T-cell (primary cell): ENCODE measurements at places on chromosomes 2 and 18. TPM values are rescaled to one million over a fixed set of nuclear protein-coding genes. Genes with fewer than 3 reads are reported as not detected.

DNA sequence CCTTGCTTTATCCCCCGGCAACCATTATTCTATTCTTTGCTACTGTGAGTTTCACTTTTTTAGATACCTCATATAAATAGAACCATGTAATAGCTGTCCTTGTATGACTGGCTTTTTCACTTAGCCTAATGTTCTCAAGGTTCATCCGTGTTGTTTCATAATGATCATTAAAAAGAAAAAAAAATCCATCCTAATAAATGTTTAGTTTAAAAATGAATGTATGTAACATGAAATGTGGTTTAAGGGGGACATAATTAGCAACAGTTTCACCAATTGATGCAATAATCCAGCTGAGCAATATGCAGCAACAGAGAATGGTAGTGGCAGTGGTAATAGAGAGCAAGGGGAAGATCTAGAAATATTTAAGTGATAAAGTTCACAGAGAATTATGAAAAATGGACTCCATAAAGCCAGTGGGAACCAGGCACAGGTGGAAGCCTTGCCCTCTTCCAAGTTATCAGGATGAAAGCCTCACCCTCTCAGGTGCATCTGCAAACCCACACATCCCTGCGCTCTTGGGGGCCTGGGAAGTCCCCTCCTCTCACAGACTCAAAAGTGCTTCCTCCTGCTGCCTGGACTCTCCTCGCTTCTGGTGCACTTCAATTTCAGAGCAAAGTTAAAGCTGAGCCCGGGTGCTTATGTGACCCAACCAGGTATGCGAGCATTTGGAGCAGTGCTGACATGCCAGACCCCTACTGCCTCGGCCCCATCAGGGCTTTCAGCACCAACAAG lies 1403.3 kb upstream of the SLC39A10 start:
- H3K4me1 ChIP-seq, result no peaks in the 10 kb centered on the region
- no peaks in the 10 kb centered on the region for H3K27me3 ChIP-seq
- no peak overlapping the region for H3K4me3 ChIP-seq

GRCh38 chr2:185456517-185456916 lies 282.1 kb upstream of the FSIP2 start:
- H3K36me3 ChIP-seq, result no peaks in the 10 kb centered on the region
- H3K4me1 ChIP-seq, result no peaks in the 10 kb centered on the region
- H3K4me3 ChIP-seq, result no peak overlapping the region
- H3K27ac ChIP-seq, result no peak overlapping the region
- H3K27me3 ChIP-seq, result no peaks in the 10 kb centered on the region
- no peak for DNase-seq

DNA sequence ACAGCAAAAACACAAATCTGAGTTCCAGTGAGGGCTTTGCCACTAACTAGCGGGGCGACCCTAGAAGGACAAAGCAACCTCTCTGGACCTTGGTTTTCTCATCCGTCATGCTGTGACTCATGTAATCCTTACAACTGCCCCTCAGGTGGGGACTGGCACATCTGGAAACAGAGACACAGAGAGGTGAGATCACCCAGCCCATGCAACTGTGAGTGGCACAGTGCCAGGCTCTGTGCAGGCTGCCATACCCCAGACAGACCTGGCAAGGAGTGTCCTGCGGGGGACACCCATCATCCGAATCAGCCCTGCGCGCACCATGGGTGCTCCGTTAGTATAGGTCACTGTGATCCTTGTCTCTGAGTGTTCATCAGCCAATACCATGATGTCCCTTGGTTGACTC lies 198.3 kb downstream of the SMAD7 start:
- no peak overlapping the region for H3K27ac ChIP-seq
- no peak for DNase-seq
- no peak overlapping the region for H3K4me3 ChIP-seq
- H3K4me1 ChIP-seq, result no peaks in the 10 kb centered on the region
- peaks cover 13% of the 10 kb centered on the region for H3K27me3 ChIP-seq

DNA sequence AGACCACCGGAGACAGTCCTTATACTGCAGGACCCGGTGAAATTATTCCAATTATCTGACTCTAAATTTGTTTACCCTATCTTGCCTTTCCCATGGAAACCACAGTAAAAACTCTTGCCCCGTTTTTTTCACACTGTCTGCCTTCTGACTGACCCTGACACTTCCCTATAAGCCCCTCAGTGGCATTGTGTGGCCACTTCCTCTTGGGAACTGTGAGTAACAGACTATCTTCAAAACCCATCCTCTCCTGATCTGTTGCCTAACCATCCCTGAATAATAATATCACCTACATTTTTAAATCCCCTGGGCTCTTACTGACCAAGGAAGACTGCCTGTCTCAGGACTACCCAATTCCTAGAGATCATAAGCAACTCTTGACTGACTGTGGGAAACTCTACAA lies 42.6 kb upstream of the RNF152 start:
- H3K27ac ChIP-seq, result no peak overlapping the region
- DNase-seq, result no peak
- H3K4me3 ChIP-seq, result no peak overlapping the region
- H3K4me1 ChIP-seq, result no peaks in the 10 kb centered on the region
- no peaks in the 10 kb centered on the region for H3K36me3 ChIP-seq
- no peaks in the 10 kb centered on the region for H3K27me3 ChIP-seq

DNA sequence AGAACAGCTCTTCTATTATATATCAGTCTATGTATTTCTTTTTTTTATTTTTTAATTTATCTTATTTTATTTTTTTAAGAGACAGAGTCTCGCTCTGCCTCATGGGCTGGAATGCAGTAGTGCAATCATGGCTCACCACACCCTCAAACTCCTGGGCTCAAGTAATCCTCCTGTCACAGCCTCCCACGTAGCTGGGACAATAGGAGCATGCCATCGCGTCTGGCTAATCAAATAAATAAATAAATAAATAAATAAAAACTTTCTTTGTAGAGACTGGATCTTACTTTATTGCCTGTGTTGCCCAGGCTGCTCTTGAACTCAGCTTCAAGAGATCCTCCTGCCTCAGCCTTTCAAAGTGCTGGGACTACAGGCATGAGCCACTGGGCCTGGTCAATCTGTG lies 117.0 kb downstream of the RBMS1 start:
- H3K36me3 ChIP-seq, result no peaks in the 10 kb centered on the region
- no peak for DNase-seq
- no peak overlapping the region for H3K27ac ChIP-seq
- no peaks in the 10 kb centered on the region for H3K27me3 ChIP-seq

DNA sequence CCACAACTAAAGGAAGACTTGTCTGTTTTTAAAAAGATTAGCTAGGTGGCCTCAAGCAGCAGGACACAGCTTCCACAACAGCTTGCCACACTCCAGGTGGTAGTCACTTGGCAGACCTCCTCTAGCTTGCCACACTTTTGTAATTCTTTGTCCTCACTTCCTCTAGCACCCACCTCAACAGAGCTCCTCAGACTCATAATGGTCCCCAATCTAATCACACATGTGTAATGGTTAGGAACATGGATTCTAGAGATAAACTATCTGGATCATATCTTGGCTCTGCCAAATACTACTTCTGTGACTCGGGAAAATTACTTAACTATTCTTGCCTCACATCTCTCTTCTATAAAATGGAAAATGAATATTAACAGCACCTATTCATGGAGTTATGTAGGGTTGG lies 3.5 kb downstream of the SNRNP200 start:
- no peak overlapping the region for H3K27ac ChIP-seq
- peaks cover 11% of the 10 kb centered on the region for H3K4me1 ChIP-seq
- H3K27me3 ChIP-seq, result no peaks in the 10 kb centered on the region
- peaks cover 74% of the 10 kb centered on the region for H3K36me3 ChIP-seq
- H3K4me3 ChIP-seq, result no peak overlapping the region

- H3K27ac ChIP-seq, result no peak overlapping the region
- H3K36me3 ChIP-seq, result peaks cover 12% of the 10 kb centered on the region
- no peaks in the 10 kb centered on the region for H3K27me3 ChIP-seq
- H3K4me3 ChIP-seq, result no peak overlapping the region
- DNase-seq, result no peak
- H3K4me1 ChIP-seq, result no peaks in the 10 kb centered on the region
Observed at GRCh38 chr2:39281391-39281790, 37.6 kb upstream of the CDKL4 start.

DNA sequence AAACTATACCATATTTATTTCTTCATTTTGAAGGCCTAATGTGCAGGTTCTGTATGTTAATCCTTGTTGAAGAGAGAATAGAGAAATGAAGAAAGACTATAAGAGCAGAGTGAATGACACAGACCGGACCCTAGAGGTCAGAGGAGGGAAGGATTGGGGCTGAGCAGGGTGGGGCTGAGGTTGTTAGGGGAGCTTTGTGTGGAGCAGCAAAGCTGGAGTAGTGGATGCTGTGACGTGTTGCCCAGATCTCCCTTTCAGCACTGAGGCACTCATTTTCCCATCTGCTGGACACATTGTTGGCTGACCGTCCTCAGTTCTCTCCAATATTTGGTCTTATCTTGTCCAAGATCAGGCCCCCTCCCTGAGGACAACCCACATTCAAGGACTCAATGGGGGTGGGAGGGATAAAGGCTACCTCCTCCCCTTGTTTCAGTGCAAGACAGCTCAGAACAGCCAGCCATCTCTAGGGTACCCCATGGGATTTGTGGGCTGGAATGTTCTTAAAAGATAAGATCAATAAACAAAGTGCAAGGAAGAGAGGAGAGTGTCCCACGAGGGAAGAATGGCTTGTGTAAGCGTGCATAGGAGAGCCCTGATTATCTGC lies 143.6 kb downstream of the TDRD15 start:
- no peaks in the 10 kb centered on the region for H3K27me3 ChIP-seq
- no peak overlapping the region for H3K4me3 ChIP-seq
- DNase-seq, result no peak
- no peaks in the 10 kb centered on the region for H3K4me1 ChIP-seq

DNA sequence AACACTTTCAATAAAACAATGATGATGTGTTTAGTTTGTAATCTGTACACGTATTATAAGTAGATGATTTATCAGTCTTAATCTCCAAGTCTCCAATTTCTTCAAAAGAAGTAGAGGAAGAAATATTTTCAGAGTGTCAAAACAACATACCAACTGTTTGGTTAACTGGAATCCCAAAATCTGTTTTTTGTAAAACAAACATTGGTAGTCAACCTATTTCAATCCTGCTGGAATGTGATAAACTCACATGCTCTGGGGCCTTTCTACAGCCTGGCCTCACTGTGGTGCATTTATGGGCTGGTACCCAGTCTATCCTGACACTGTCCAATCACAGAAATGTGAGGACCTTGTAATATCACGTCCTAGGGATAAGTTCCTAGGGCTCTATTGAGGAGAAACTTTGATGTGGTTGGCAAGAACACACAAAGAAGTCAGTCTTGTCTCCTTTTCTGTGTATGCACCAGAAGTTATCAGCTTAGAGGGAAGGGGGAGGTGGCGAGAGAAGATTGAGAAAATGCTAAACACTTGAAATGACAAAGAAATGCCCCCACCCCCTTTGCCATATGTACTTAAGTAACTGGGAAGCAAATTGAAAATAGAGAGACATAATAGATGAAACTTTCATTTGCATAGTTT lies 47.2 kb downstream of the PRKRA start:
- no peaks in the 10 kb centered on the region for H3K36me3 ChIP-seq
- no peak for DNase-seq
- no peak overlapping the region for H3K27ac ChIP-seq
- no peaks in the 10 kb centered on the region for H3K27me3 ChIP-seq

DNA sequence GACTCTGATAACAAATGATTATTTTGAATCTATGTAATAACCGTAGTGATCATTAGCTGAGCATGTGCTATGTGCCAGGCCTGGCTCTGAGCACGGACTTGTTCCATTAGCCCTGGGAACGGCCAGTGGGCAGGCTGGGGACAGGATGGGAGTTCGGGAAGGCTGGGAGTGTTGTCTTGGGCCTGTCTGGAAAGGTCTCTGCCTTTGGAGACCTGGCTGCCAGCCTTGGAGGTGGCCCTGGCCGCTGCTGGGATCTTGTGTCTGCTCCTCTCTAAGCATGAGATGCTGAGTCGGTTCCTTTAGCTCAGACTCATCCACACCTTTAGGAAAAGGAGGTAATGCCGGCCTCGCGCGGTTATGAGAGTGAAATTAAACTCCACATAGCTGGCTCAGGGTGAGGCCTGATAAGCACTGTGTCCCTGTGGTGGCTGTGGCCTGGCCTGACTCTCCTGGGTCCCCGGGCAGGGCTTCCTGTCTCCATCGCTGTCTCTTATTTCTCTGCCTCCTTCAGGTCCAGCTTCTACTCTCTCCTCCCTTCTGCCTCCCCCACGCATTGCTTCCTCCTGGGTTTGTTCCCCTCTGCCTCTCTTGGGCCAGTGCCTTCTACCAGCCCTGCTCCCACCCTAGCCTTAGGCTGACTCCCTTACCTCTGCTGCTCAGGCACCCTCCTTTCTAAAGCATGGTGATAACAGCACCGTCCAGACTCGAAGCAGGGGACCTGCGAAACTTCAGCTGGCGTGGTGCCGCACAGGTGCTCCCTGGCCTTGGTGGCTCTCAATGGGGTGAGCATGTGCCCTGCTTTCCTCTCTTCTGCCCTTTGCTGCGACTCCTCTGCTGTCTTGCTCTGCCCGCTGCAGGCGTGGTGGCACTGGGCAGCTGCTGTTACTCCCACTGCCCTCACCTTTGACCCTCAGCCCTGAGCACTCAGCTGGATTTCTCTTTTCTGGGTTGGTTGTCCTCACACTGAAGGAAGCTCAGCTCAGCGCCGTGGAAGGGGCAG lies 41.8 kb downstream of the NCK2 start:
- peaks cover 65% of the 10 kb centered on the region for H3K4me1 ChIP-seq
- no peaks in the 10 kb centered on the region for H3K27me3 ChIP-seq
- no peak overlapping the region for H3K4me3 ChIP-seq
- no peak for DNase-seq

GRCh38 chr2:72103690-72104089 lies 44.0 kb downstream of the CYP26B1 start:
- no peaks in the 10 kb centered on the region for H3K36me3 ChIP-seq
- H3K27ac ChIP-seq, result no peak overlapping the region
- DNase-seq, result no peak
- H3K4me3 ChIP-seq, result no peak overlapping the region

DNA sequence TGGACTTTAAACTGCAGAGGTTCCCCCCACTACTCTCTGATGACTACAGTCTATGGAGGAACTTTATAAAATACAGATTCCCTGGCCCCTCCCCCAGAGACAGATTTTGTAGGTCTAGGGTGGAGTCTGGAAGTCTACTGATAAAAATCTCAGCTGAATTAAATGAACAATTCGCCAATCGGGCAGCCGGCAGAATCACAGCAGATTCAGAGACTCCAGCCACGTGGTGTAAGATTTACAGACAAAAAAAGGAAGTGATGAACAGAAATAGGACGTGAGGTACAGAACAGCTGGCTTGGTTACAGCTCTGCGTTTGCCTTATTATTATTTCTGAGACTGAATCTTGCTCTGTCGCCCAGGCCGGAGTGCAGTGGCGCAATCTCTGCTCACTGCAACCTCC lies 21.4 kb upstream of the MTA3 start:
- no peaks in the 10 kb centered on the region for H3K4me1 ChIP-seq
- H3K4me3 ChIP-seq, result peak overlapping the region; percentile 32
- H3K27me3 ChIP-seq, result no peaks in the 10 kb centered on the region
- no peak for DNase-seq
- no peak overlapping the region for H3K27ac ChIP-seq
- no peaks in the 10 kb centered on the region for H3K36me3 ChIP-seq

- H3K36me3 ChIP-seq, result no peaks in the 10 kb centered on the region
- no peaks in the 10 kb centered on the region for H3K27me3 ChIP-seq
- no peak overlapping the region for H3K27ac ChIP-seq
- no peaks in the 10 kb centered on the region for H3K4me1 ChIP-seq
Observed at GRCh38 chr2:25063876-25064660, 22.2 kb downstream of the EFR3B start.

SPDYA gene
- 2.2 TPM for total RNA-seq

CFAP53 gene
- 1.0 TPM for total RNA-seq

CEP192 gene
- total RNA-seq, result 37.2 TPM

ACTG2 gene
- 0.79 TPM for total RNA-seq

CNDP1 gene
- not detected for total RNA-seq

ABCG8 gene
- total RNA-seq, result not detected

ARHGAP15 gene
- total RNA-seq, result 221 TPM

FOXD4L1 gene
- 0.38 TPM for total RNA-seq

ALK gene
- total RNA-seq, result not detected
